Ascending aorta (tissue), 2 donors: ENCODE measurements at places on chromosomes 5 and 9.

GRCh38 chr5:43000111-43000840, 39.8 kb downstream of the ANXA2R start:
- peak overlapping the region; percentile 31 for H3K27ac ChIP-seq
- H3K4me3 ChIP-seq = peak overlapping the region; percentile 29
- H3K36me3 ChIP-seq = no peaks in the 10 kb centered on the region
- H3K27me3 ChIP-seq = no peaks in the 10 kb centered on the region
- peaks cover 5% of the 10 kb centered on the region for H3K4me1 ChIP-seq
- no peak for DNase-seq

- H3K27ac ChIP-seq = no peak overlapping the region
- no peak for DNase-seq
- peaks cover 2% of the 10 kb centered on the region for H3K4me1 ChIP-seq
- no peaks in the 10 kb centered on the region for H3K27me3 ChIP-seq
Observed at GRCh38 chr9:121858788-121859187, 207.4 kb downstream of the DAB2IP start.

DNA sequence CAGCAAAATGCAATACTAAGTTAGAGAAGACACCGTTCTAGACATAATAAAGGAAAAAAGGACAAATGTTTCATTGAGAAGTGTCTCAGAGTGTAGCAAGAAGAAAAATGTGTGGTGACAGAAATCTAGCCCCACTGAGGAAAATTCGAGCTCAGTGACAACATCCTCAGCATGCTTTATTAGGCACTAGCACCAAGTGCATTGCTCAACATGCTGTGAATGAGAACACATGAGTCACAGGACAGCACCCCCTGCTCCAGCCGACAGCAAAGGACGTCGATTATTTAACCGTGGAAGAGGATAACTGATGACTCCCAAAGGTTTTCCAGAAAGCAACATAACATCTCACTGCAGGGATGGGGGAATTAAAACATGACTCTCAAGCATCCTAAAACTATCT, 182.7 kb downstream of the GNAQ start:
- DNase-seq = peak; percentile 94
- no peak overlapping the region for H3K4me3 ChIP-seq
- H3K27me3 ChIP-seq = no peaks in the 10 kb centered on the region

DNA sequence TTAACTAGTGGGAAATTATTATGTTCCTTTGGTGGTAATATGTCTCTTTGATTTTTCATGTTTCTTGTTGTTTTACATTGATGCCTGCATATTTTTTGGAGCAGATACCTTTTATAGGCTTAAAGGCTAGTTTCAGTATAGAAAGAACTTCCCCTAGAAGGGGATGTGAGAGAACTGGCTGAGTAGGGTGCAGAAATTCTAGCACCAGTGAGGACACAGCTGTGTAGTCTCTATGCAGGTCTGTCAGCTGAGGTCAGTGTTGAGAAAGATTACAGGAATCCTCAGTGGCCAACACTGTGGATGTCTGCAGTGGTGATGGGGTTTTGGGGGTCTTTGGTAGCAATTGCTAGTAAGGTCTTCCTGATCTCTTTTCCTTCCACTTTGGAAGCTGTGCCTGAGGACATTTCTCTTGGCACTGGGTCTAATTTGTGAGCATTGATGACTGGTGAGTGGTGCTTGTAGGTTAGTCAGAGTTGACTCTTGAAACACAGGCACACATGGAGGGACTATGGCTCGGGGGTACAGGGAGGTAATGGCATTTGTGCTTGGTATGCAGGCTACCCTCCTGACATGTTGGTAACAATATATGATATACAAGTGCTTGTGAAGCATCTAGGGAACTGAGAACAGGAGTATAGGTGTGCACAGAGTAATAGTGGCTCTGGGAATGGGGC, 221.4 kb downstream of the SPATA31D1 start:
- H3K27me3 ChIP-seq = no peaks in the 10 kb centered on the region
- no peak overlapping the region for H3K4me3 ChIP-seq
- no peaks in the 10 kb centered on the region for H3K4me1 ChIP-seq
- no peak for DNase-seq
- H3K27ac ChIP-seq = no peak overlapping the region

GRCh38 chr9:133855802-133856521, 117.8 kb upstream of the SARDH start:
- peak overlapping the region; percentile 27 for H3K27ac ChIP-seq
- H3K4me1 ChIP-seq = no peaks in the 10 kb centered on the region
- no peaks in the 10 kb centered on the region for H3K27me3 ChIP-seq

GRCh38 chr5:81749561-81750307, 1.2 kb downstream of the SSBP2 start:
- peak overlapping the region; percentile 85 for H3K27ac ChIP-seq
- no peaks in the 10 kb centered on the region for H3K36me3 ChIP-seq
- no peaks in the 10 kb centered on the region for H3K27me3 ChIP-seq
- peak; percentile 71 for DNase-seq
- peak overlapping the region; percentile 86 for H3K4me3 ChIP-seq

- no peak overlapping the region for H3K4me3 ChIP-seq
- H3K27ac ChIP-seq = no peak overlapping the region
- no peak for DNase-seq
- H3K4me1 ChIP-seq = no peaks in the 10 kb centered on the region
Observed at GRCh38 chr9:71479621-71480020, 288.7 kb downstream of the CEMIP2 start.

DNA sequence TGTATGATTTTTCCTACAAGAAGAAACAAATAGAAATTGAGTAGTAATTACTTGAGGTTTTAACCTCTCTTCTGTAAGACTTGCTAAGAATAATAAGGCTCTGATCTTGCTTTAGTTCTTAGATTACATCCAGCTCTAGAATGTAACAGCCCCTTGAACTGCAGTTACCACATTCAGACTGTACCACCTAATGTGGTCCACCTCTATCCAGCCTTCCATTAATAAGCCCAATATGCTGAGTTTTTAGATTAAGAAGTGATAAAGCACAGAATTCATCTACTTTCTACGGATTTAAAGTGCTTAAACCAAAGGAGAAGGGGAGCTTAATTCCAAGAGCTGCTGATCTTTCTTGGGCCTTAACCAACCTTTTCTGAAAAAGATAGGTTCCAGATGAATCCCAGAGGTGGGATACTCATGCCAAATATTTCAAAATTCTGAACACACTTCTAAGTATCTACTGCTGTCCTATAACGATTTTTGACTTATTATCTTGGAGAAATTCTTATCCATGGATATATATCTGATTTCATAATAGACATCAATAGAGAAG, 131.5 kb downstream of the ZNF608 start:
- no peaks in the 10 kb centered on the region for H3K36me3 ChIP-seq
- H3K4me3 ChIP-seq = no peak overlapping the region
- no peak for DNase-seq
- H3K4me1 ChIP-seq = no peaks in the 10 kb centered on the region

DNA sequence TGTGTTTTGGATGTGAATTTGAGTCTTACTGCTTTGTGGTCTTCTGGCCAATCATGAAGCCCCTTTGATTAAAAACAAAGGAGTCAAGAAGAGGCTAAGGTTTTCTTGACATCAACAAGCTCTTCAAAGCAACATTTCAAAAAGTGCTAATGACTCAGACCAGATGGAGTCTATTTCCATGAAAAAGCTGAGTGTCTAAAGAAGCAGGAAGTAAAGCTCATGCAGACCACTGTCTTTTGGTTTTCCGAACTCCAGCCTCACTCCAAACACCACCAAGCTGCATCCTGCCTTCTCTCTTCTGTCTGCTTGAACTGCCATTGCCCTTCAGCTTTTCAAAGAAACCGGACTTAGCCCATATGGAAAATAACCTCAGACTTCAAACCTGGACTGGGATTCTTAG, 115.2 kb downstream of the PRDM6 start:
- DNase-seq = no peak
- peak overlapping the region; percentile 90 for H3K27ac ChIP-seq
- no peaks in the 10 kb centered on the region for H3K27me3 ChIP-seq
- peaks cover 7% of the 10 kb centered on the region for H3K4me1 ChIP-seq

GRCh38 chr5:140273401-140273877, 29.5 kb downstream of the PFDN1 start:
- H3K27ac ChIP-seq = no peak overlapping the region
- H3K27me3 ChIP-seq = no peaks in the 10 kb centered on the region
- peaks cover 7% of the 10 kb centered on the region for H3K4me1 ChIP-seq
- DNase-seq = no peak
- no peaks in the 10 kb centered on the region for H3K36me3 ChIP-seq
- H3K4me3 ChIP-seq = no peak overlapping the region

DNA sequence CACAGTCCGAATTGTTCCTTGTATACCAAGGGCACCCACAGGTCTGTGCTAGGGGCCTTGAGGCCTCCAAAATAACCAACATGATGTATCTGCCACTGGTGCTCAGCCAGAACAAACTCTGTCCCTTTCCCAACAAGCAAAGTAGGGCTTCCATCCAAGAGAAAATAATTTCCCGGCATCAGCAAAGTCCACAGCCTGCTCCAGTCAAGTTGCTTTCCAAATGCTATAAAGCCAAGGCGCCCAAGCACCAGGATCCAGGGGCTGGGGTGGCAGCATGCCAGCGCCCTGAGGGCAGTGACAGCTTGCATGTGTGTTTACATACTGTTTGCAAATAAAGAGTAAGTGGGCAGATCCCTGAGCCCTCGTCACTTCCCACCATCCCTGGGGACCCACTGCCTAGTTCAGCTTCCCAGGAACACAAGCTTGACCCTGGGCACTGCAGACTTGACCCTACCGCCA, 155.9 kb downstream of the ERCC6L2 start:
- no peaks in the 10 kb centered on the region for H3K36me3 ChIP-seq
- DNase-seq = peak; percentile 80
- H3K27me3 ChIP-seq = no peaks in the 10 kb centered on the region
- peaks cover 9% of the 10 kb centered on the region for H3K4me1 ChIP-seq

- no peak for DNase-seq
- no peaks in the 10 kb centered on the region for H3K27me3 ChIP-seq
- H3K4me3 ChIP-seq = no peak overlapping the region
- no peaks in the 10 kb centered on the region for H3K36me3 ChIP-seq
- H3K4me1 ChIP-seq = no peaks in the 10 kb centered on the region
- peak overlapping the region; percentile 15 for H3K27ac ChIP-seq
Observed at GRCh38 chr5:170361616-170362015, 27.6 kb downstream of the KCNMB1 start.

- no peaks in the 10 kb centered on the region for H3K36me3 ChIP-seq
- H3K4me1 ChIP-seq = peaks cover 26% of the 10 kb centered on the region
- DNase-seq = no peak
- no peak overlapping the region for H3K27ac ChIP-seq
Observed at GRCh38 chr5:81783401-81783800, 32.5 kb upstream of the SSBP2 start.

DNA sequence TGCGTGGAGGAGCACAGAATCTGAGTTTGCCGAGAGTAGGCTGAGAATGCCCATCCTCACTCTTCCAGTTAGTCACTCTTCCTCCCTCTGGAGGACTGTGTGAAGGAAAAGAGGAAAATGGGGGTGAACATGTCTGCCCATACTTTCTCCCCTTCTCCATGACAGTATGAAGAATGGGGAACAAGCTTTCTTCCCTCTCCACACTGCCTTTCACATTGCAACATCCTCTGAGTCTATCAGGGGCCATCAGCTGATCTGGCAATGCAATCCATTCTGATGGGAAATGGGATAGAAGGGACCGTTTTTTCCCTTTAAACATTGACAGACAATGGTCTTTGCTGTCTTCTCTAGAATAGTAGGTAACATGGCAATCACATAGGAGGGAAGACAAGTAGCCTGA, 56.8 kb downstream of the UGCG start:
- no peak overlapping the region for H3K27ac ChIP-seq
- H3K36me3 ChIP-seq = no peaks in the 10 kb centered on the region
- peaks cover 4% of the 10 kb centered on the region for H3K4me1 ChIP-seq
- DNase-seq = peak; percentile 9
- H3K4me3 ChIP-seq = no peak overlapping the region

GRCh38 chr5:162529886-162530285, 462.3 kb downstream of the GABRG2 start:
- no peaks in the 10 kb centered on the region for H3K27me3 ChIP-seq
- H3K4me1 ChIP-seq = no peaks in the 10 kb centered on the region
- H3K4me3 ChIP-seq = no peak overlapping the region
- H3K36me3 ChIP-seq = no peaks in the 10 kb centered on the region
- DNase-seq = no peak

DNA sequence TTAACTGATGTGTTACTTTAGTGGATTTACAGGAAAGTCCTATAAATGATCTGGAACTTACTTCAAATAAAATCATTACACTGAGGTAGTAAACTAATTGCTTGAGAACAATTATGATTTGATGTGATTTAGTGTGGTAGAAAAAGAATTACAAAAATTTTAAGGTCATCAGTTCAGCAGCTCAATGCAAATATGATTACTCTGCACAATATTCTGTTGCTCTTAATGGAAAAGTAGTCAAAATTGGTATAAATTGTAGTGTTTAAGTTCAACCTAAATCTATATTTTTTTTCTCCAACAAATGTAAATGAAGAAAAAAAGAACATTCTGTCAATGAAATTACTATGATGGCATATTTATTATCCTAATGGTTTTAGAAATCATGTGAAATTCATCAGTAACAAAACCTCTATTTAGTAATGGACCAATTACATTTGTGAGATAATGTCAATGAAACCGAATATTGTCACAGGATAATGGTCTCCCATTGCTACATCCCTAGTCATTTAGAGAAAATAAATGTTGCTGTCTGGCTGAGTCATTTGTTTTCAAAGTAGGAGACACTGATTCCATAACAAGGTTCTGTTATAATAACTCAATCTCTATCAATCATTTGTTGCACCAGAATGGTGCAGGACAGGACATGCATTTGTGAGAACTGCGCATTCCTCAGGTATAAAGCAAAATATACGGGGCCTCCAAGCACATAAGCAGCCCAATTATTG, 177.1 kb downstream of the NFIB start:
- H3K27ac ChIP-seq = no peak overlapping the region
- no peak for DNase-seq
- no peak overlapping the region for H3K4me3 ChIP-seq
- no peaks in the 10 kb centered on the region for H3K36me3 ChIP-seq
- no peaks in the 10 kb centered on the region for H3K27me3 ChIP-seq

DNA sequence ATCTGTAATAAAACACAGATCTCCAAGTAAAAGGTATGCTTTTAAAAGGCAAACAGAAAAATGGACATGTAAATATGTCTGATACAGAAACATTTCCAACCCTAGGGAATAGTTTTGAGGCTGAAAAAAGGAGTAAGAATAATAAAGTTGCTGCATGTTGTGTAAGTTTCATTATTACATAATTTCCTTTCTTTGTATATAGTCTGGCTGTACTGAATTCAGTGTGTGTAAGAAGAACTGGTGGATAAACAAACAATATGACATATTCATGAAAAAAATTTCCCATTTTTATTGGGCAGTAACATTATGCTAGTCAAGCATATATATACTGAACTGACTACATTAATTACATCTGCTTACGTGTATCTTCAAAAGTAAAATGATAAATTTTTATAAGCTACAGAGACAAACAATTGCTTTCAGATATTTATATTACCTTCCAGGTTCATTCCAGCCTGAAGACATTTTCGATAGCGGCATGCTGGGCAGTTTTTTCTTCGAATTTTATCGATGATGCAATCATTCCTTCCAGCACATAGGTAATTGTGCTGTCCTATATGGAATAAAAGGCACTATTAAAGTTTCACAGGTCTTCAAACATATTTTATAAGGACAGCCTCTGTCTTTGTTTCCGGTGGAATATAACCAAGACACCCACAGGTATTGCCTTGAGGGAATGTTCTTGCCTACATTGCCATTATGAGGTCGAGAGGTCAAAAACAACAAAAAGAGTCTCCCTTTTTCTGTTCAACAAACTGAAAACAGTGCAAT, 93.6 kb downstream of the NR3C1 start:
- H3K4me1 ChIP-seq = no peaks in the 10 kb centered on the region
- no peak overlapping the region for H3K27ac ChIP-seq
- no peaks in the 10 kb centered on the region for H3K27me3 ChIP-seq

GRCh38 chr9:21078702-21079101, 960 bp upstream of the IFNB1 start:
- H3K27me3 ChIP-seq = no peaks in the 10 kb centered on the region
- no peak for DNase-seq
- no peak overlapping the region for H3K4me3 ChIP-seq
- no peak overlapping the region for H3K27ac ChIP-seq
